ENCODE measurements at places on chromosomes 12 and 14.

- no peak for DNase-seq
Observed at GRCh38 chr14:101229666-101230065, 326.1 kb upstream of the RTL1 start.

- no peak for DNase-seq
Observed at GRCh38 chr12:129848876-129849275, 54.9 kb downstream of the TMEM132D start.

- DNase-seq: no peak
Observed at GRCh38 chr12:10739157-10740118, 16.3 kb upstream of the YBX3 start.

- DNase-seq: no peak
Observed at GRCh38 chr14:95635051-95635450, 51.2 kb upstream of the TCL1B start.

DNA sequence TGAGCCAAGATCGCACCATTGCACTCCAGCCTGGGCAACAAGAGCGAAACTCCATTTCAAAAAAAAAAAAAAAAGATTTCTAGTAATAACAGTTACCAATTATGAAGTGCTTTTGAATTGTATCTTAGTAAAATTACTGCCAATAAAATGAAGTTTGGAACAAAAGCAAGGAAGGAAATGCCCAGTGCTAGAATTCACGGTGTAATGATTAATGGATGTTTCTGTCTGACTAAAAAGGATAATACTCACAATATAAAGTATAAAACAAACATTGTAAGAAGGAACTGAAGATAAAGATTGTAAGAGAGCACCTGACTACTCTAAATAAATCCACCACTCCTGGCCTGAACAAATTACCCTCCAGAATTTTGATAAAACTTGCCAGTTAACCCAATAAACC is 4.0 kb downstream of the TMEM116 start:
- no peak for DNase-seq

Measured in activated CD4-positive, alpha-beta T cell treated with anti-CD3 and anti-CD28 coated beads, Interleukin-2, amount 50 U/mL, for 48 hours (primary cell).